T-cell (primary cell): ENCODE measurements at places on chromosomes 13 and 19.

GRCh38 chr13:48678316-48678715, 24.6 kb downstream of the CYSLTR2 start:
- H3K36me3 ChIP-seq: no peaks in the 10 kb centered on the region
- no peaks in the 10 kb centered on the region for H3K4me1 ChIP-seq
- no peak overlapping the region for H3K27ac ChIP-seq
- no peaks in the 10 kb centered on the region for H3K27me3 ChIP-seq
- H3K4me3 ChIP-seq: no peak overlapping the region
- no peak for DNase-seq

- H3K27ac ChIP-seq: peak overlapping the region; percentile 88
- DNase-seq: no peak
Measured at GRCh38 chr19:52734331-52734892, 432 bp downstream of the ZNF611 start.

DNA sequence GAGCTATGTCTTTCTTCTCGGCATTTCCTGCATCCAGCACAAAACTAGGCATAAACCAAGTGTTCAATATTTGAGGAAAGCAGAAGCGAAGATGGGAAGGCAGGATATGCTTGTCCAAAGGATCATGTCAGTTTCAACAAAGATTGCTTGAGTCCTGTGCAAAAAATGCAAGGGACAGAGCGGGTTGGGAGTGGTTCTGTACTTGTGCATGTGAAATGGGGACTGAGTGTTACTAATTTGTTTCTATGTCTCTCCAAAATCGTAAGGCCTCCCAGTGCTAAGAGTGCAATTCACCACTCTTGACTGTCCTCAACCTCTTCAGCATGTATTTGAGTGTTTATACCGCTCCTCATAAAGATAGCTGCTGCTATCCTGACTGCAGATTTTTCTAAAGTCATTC, 166.2 kb downstream of the DLEU7 start:
- no peaks in the 10 kb centered on the region for H3K4me1 ChIP-seq
- no peak overlapping the region for H3K4me3 ChIP-seq
- H3K36me3 ChIP-seq: no peaks in the 10 kb centered on the region

GRCh38 chr13:111595791-111596190, 275.3 kb downstream of the TEX29 start:
- H3K4me1 ChIP-seq: no peaks in the 10 kb centered on the region
- H3K36me3 ChIP-seq: no peaks in the 10 kb centered on the region
- no peak overlapping the region for H3K27ac ChIP-seq
- H3K4me3 ChIP-seq: no peak overlapping the region

GRCh38 chr19:1270213-1270853, 1.2 kb downstream of the CIRBP start:
- no peaks in the 10 kb centered on the region for H3K27me3 ChIP-seq
- peaks cover 22% of the 10 kb centered on the region for H3K36me3 ChIP-seq
- H3K4me3 ChIP-seq: peak overlapping the region; percentile 99
- peak overlapping the region; percentile 91 for H3K27ac ChIP-seq

DNA sequence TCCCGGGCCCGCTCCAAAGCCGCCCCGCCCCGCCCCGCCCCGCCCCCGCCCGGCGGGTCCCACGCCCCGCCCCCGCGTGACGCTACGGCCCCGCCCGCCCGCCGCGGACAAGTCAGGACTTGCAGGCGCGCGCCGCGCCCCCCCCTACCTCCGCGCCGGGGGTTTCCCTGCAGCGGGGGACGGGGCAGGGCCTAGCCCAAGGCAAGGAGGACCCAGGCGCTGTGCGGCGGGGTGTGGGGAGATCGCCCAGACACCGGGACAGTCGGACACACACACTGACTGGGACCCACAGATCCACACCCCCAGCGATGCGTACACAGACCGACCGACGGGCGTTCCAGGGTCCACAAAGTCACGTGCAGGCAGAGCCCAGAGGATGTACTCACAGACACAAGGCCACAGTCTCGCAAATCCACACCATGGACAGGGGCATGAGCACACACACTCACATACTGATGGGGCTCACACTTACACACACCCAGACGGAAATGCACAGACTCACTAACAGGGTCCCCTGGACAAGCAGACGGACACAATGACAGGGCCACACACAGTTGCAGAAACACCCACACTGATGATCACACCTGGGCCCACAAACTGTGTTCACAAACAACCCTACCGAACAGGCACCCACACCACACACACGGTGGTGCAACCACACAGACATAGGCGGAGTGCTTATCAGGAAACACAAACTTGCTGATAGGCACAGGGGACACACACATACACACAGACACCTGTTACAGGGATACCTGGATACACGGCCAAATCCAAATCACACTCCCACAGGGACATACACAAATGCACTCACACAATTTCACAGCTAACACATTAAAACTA, 436 bp upstream of the BBC3 start:
- H3K4me1 ChIP-seq: peaks cover 31% of the 10 kb centered on the region
- H3K4me3 ChIP-seq: peak overlapping the region; percentile 66
- peak overlapping the region; percentile 88 for H3K27ac ChIP-seq

DNA sequence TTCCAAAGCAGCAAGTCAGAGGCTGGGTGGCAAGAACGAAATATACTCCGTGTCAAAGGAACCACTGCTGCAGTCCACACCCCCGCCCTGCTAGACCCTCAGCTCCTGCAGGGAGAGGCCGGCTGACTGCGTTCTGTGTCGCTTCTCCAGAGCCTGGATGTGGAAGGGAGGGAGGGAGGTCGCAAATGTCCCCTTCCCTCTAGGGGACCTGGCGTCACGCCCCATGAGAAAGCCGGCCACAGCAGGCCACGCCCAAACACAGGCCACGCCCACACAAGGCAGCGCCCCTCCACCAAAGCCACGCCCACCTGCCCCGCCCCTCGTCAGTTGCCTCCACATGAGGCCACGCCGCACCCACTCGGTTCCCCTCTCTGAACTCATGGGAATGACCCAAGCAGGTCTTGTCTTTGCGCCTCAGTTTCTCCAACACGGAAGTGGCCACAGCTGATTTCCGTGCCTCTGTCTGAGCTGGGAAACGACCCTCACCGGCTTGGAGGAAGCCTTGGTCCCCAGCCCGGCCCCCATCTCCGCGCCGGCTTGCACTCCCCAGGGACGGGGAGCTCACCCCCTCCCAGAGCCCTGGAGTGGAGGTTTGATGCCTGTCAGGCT, 38.4 kb upstream of the TCF3 start:
- DNase-seq: peak; percentile 48
- peaks cover 67% of the 10 kb centered on the region for H3K27me3 ChIP-seq
- no peak overlapping the region for H3K4me3 ChIP-seq
- H3K36me3 ChIP-seq: no peaks in the 10 kb centered on the region
- H3K27ac ChIP-seq: no peak overlapping the region
- peaks cover 12% of the 10 kb centered on the region for H3K4me1 ChIP-seq

DNA sequence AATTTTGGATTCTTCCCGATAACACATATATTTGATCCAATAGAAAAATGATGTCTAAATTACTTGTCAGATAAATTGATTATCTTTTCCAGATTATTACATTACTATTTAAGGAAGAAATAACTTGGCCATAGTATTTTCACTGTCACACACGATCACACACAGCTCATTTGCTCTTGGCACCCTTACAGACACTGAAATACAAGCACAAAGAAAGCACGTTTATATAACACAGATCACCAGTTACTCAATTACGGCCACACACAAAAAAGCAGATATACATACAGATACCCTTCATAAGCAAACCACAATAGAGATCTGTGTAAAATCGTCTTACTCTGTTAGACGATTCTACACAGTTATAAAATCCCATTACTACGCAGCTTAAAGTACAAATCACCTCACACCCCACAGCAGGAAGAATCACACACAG, 716 bp upstream of the ZNF420 start:
- peak overlapping the region; percentile 64 for H3K27ac ChIP-seq
- H3K27me3 ChIP-seq: no peaks in the 10 kb centered on the region
- no peaks in the 10 kb centered on the region for H3K36me3 ChIP-seq
- DNase-seq: no peak
- H3K4me1 ChIP-seq: peaks cover 18% of the 10 kb centered on the region

GRCh38 chr19:33201473-33201872, 7.3 kb downstream of the LRP3 start:
- H3K4me1 ChIP-seq: no peaks in the 10 kb centered on the region
- no peaks in the 10 kb centered on the region for H3K36me3 ChIP-seq
- no peak overlapping the region for H3K27ac ChIP-seq
- no peak for DNase-seq
- H3K4me3 ChIP-seq: no peak overlapping the region

DNA sequence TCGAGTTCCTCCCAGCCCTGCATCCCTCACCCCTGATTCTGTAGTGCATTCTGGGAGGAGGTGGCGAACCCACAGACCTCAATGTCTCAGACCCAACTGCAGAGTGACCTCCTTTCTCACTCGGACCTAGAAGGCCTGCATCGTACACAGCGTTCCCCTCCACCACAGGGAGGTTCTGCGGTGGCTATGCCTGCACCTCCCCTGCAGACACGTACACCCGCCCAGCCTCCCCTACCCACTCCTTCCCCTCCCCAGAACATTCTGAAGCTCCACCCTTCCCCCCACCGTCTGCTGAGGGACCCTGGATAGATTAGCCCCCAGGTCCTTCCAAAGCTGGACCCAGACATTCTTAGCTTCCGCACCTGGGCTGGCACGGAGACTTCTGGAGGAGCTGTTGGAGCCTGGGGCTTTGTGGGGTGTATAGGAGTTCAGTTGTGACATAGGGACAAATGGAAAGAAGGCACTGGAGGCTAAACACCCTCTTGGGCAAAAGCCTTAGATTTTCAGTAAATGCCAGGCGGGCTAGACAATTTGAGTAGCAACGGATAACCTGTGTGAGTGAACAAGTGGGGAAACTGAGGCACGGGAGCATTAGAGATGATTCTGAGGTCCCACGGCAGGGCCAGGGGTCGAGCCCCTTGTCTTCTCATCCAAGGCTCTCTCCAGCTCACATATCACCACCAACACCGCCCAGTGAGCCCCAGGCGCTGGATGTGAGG, 420 bp upstream of the FSD1 start:
- peaks cover 39% of the 10 kb centered on the region for H3K4me1 ChIP-seq
- DNase-seq: no peak
- H3K4me3 ChIP-seq: peak overlapping the region; percentile 39
- no peaks in the 10 kb centered on the region for H3K36me3 ChIP-seq
- peak overlapping the region; percentile 53 for H3K27ac ChIP-seq

DNA sequence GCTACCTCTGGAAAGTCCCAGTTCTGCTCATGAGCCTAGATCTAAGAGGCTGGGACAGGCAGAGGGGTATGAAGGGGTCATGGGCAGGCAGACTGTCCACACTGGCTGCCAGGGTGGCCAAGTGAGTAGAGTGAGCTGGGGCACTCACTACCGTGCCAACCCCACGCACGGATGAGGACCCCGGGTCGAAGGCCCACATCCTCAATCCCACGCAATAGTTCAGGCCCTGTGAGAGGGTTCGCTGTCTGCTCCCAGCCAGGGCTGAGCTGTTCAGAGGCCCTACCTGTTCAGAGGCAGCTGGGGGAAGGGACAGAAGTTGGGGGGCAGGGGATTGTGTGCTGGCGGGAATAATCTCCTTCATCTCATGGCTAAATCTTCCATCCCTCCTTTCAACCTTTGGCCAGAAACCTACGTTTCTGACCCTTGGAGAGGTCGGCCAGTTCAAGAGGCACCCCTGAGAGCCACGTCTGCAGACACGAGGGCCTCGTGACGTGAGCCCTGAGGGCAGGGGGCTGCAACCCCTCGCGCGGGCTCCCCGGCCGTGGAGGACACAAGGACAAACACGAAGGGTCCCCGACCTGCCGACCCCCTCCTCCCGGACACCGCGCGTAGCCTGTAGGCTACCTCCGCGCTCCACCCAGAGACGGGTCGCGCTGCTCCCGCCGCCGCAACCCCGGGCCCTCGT, 1.0 kb upstream of the RPS5 start:
- H3K36me3 ChIP-seq: no peaks in the 10 kb centered on the region
- H3K27me3 ChIP-seq: no peaks in the 10 kb centered on the region
- peak overlapping the region; percentile 66 for H3K4me3 ChIP-seq
- DNase-seq: no peak

DNA sequence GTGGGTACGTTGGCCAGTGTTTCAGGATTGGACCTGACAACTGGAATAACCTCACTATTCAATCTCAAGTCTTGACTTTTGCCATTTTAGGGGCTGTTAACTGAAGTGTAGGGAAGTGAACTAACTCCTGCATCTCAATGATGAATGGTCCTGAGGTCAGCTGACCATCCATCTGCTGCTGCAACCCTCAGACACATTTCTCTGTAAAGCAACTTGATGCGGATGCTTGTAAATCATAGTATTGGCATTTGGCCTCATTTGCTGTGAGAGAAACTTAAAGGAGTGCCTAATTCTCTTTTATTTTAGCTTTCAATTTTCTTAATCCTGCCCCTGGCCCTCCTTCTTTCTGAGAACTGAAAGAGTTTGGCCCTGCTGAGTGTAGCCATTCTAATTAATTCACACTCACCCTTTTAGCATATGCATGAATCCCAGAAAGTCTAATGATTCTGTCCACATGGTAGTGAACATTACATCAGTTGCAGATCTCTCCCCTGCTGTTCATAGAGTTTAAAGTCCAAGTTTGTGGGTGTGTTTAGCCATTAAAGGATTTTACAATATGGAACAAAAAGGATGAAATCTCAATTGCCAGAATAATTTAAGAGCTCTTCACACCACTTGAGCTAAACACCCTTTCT, 1531.4 kb upstream of the SLC10A2 start:
- DNase-seq: no peak
- H3K27ac ChIP-seq: no peak overlapping the region
- no peaks in the 10 kb centered on the region for H3K36me3 ChIP-seq

DNA sequence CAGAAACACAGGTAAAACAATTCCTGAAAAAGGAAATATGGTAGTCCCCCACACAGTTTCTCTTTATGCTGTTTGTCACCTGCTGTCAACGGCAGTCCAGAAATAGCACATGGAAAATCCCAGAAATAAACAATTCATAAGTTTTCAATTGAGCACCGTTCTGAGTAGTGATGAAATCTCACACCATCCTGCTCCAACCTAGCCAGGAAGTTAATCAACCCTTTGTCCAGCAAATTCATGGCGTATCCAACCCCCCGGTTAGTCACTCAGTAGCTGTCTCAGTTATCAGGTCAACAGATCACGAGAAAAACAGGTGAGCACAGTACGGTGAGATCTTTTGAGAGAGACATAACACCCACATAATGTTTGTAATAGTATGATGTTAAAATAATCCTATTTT, 74.2 kb downstream of the TUBGCP3 start:
- no peaks in the 10 kb centered on the region for H3K36me3 ChIP-seq
- no peak overlapping the region for H3K27ac ChIP-seq
- no peaks in the 10 kb centered on the region for H3K4me1 ChIP-seq
- DNase-seq: no peak
- no peaks in the 10 kb centered on the region for H3K27me3 ChIP-seq
- H3K4me3 ChIP-seq: no peak overlapping the region

- peaks cover 33% of the 10 kb centered on the region for H3K36me3 ChIP-seq
- peaks cover 69% of the 10 kb centered on the region for H3K4me1 ChIP-seq
- peak overlapping the region; percentile 99 for H3K4me3 ChIP-seq
- H3K27ac ChIP-seq: peak overlapping the region; percentile 85
Measured at GRCh38 chr19:3179739-3180293, 1.2 kb downstream of the S1PR4 start.

- no peak overlapping the region for H3K4me3 ChIP-seq
- H3K27me3 ChIP-seq: peaks cover 3% of the 10 kb centered on the region
- DNase-seq: no peak
- H3K36me3 ChIP-seq: no peaks in the 10 kb centered on the region
Measured at GRCh38 chr13:111620166-111620565, 299.7 kb downstream of the TEX29 start.
